ENCODE measurements at places on chromosomes 2 and 18. TPM values are rescaled to one million over a fixed set of nuclear protein-coding genes. Genes with fewer than 3 reads are reported as not detected.

The C2orf78 gene
- not detected for total RNA-seq

The SERPINB4 gene
- total RNA-seq, result not detected

The CACNB4 gene
- total RNA-seq, result 0.11 TPM

The SLC5A7 gene
- not detected for total RNA-seq

The STPG4 gene
- total RNA-seq, result 0.07 TPM

The LBX2 gene
- 0.61 TPM for total RNA-seq

Data from foreskin keratinocyte (primary cell).